Right lobe of liver (tissue), 6 donors: ENCODE measurements at places on chromosomes 11 and 22.

GRCh38 chr11:84566671-84567070 is 1060.5 kb downstream of the DLG2 start:
- no peak for DNase-seq

- no peak for DNase-seq
Observed at GRCh38 chr11:35418282-35419183, 825 bp downstream of the SLC1A2 start.

DNA sequence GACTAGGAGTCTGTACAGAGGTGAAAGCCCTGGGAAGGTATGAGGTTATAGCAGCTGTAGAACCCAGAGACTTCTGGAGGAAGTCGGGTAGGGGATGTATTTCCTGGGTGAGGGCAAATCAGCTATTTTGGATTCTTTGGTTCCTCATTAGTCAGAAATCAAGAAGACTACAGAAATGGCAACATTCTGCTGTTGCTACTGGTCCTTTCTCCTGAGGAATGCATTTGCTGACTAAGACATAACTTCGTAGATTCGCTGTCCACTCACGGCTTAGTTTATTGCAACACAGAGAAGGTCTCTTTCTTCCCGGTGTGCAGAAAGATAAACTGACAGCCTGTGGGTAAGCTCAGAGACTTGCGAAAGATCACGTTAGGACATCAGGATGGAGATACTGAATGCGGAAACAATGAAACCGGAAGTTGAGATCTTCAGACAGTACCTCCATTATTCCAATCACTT is 25.3 kb upstream of the SESN3 start:
- DNase-seq: no peak

GRCh38 chr22:39928536-39929520 is 27.9 kb downstream of the GRAP2 start:
- no peak for DNase-seq

DNA sequence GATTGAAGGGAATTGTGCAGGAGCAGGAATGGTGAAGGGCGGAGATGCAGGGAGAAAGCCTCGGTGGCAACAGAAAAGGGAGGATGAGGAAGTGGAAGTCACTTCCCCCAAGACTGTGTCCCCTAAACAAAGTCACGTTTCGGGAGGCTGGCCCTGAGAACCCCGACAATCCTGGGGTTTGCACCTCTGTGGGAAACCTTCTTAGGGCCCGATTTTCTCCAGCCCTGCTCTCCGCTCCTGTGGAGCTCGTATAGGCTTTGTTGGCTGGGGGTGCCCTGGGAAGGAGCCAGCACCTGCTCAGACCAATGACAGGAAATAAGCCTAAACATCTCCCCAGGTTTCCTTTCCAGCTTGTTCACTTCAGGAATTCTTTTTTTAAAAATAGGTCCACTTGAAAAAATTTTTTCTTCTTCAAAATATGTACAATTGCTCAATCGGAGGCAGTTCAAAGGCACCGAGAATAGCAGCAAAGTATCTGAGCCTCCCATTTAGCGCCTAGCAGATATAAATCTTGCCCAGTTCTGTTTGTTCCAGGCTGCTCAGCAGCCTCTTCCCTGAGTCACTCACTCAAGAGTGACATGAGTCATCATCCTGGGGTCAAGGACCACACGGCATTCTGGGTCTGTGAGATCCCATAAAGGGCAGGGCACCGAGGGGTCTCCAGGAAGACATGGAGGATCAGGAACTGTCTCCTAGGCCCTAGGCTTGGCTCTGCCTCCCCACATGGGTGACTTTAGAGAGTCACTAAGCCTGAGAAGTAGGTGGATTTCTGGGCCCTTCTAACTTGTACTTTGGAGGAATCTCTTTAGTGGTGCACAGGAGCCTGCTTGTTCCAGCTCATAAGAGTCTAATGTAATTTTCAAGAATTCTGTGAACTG is 34.0 kb downstream of the IRAG1 start:
- no peak for DNase-seq

- DNase-seq: peak; percentile 96
Observed at GRCh38 chr22:36123673-36124630, 36.6 kb downstream of the APOL3 start.

DNA sequence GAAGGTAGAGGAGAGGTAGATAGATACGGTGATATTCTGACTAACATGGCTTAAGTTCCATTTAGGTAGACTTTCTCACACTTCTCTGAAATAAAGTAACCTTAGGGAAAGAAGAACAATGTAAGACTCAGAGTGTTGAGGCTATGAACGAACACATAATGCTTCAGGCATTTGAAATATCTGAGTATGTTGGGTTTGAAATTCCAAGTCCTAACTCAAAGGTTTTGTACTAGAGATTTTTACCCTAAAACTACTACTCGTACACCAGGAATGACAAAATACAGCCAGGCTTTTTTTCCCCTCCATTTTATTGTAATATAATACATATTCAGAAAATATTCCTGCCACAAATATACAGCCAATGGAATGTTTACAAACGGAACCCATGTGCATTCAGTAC is 592.6 kb downstream of the ETS1 start:
- DNase-seq: no peak

DNA sequence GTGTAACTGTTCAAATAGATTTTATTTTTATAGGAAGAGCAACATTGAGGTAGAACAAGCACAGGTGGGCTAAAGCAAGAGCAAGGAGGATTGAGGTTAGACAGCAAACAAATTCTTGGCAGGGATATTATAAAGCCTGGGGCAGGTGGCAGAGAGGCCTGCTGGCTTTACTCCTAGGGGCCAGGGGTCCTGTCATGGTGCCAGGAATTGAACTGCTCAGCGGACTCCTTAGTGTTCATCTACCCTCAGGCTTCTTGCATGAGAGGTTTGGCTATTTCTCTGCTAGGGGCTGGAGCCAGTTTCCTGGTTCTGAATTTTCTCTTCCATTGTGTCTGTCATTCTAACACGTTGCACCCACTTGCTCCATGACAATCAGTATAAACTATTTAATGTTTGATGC is 217.2 kb upstream of the NCAM1 start:
- no peak for DNase-seq

- DNase-seq: no peak
Observed at GRCh38 chr11:61603667-61604066, 22.8 kb upstream of the SYT7 start.

- DNase-seq: no peak
Observed at GRCh38 chr11:116471608-116472256, 301.1 kb downstream of the BUD13 start.

DNA sequence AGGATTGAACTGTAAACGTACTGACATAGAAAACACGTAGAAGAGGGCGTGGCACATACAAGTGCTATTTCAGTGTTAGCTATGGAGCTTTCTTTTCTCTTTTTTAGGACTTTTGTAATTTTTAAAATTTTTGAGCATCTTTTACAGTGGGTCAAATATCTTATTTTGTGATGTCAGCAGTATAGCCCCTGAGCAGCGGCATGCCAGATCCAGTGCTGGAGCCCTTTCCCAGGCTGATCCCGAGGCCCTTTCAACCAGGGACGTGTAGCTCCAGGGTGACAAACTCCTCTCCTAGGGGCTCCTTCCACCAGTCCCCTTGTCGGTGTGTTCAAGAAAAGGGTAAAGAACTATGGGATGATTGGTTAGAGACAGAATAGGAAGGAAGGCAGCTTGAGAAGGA is 777.0 kb downstream of the NTM start:
- no peak for DNase-seq

DNA sequence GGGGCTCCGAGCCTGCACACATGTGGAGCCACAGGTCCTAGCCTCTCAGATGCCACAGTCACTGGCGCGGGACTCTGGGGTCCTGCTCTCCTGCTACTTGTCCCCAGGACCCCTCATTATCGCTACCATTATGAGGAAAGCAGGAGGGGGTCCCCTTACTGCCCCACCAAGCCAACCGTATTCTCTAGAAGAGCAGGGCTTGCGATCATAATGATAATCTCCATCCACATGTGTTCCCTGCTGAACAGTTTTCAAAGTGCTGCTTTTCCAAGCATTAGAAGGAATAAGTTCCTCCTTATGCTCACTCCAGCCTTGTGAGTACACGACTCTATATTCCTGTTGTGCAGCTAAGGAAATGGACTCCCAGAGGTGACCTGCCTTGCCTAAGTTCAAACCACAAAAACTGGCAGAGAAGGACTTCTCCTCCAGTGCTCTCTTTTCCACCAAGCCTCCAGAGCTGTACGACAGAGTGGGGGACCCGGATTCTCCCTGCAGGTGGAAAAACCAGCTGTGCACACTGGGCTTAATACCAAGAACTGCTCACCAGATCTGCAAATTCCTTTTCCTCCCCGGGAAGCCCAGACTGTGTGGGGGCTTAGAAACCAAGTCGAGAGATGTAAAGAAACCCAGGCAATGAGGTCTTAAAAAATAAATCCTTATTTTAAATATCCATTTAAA is 92.8 kb upstream of the DRD2 start:
- DNase-seq: no peak

- no peak for DNase-seq
Observed at GRCh38 chr22:32997295-32997694, 60.9 kb downstream of the SYN3 start.

DNA sequence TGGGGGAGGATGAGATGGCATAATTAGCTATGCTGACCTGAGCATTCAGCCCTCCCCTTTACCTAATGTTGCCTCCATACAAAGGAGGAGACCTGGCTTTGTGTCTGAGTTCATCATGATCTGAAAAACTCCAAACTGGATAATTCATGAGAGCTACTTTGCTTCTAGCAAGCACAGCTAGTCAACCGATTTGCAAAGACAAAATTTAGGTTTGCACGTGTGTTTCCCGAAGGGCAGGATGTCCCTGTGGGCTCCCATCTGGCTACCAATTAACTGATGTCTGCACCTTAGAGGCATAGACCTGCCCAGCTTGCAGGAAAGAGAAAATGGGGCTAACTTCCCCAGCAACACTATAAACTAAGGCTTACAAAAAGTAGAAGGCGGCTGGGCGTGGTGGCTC is 42.2 kb upstream of the POU2AF1 start:
- DNase-seq: no peak

- DNase-seq: no peak
Observed at GRCh38 chr11:76443268-76443980, 1.4 kb upstream of the EMSY start.

- DNase-seq: no peak
Observed at GRCh38 chr11:111796696-111797095, 30.5 kb upstream of the PPP2R1B start.

- no peak for DNase-seq
Observed at GRCh38 chr11:19625438-19625837, 87.2 kb upstream of the NAV2 start.

GRCh38 chr11:66467756-66468155 is 1.1 kb downstream of the PELI3 start:
- no peak for DNase-seq

GRCh38 chr22:36590441-36591056 is 61.6 kb upstream of the EIF3D start:
- DNase-seq: peak; percentile 27

GRCh38 chr22:24156913-24157821 is 24.1 kb upstream of the SUSD2 start:
- DNase-seq: peak; percentile 86

DNA sequence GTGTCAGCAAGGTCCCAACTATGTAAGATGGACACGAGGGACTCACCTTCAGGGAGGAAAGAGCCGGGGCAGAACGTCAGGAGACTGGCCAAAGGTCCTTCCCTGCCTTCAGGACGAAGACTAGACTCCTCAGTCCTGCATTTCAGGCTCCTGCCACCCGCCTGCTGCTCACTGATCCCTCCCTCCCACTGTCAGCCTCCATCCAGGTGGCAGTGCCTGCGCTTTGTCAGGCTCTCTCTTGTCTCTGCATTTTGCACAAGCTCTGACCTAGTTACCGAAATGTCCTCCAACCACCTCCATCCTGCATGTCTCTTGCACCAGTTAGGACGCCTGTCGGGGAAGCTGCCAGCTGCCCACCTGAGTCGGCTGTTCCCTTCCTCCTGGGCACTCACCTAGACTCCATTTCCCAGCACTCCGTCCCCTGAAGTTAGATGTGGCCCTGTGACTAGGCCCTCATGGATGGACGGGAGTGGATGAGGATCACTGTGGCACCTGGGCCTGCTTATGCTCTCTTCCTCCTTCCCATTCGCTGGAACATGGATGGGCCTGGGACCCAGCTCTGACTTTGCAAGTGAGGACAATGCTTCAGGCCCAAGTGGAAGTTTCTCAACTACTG is 8.0 kb downstream of the B3GNT6 start:
- DNase-seq: no peak

- no peak for DNase-seq
Observed at GRCh38 chr11:24239930-24240329, 256.9 kb upstream of the LUZP2 start.

DNA sequence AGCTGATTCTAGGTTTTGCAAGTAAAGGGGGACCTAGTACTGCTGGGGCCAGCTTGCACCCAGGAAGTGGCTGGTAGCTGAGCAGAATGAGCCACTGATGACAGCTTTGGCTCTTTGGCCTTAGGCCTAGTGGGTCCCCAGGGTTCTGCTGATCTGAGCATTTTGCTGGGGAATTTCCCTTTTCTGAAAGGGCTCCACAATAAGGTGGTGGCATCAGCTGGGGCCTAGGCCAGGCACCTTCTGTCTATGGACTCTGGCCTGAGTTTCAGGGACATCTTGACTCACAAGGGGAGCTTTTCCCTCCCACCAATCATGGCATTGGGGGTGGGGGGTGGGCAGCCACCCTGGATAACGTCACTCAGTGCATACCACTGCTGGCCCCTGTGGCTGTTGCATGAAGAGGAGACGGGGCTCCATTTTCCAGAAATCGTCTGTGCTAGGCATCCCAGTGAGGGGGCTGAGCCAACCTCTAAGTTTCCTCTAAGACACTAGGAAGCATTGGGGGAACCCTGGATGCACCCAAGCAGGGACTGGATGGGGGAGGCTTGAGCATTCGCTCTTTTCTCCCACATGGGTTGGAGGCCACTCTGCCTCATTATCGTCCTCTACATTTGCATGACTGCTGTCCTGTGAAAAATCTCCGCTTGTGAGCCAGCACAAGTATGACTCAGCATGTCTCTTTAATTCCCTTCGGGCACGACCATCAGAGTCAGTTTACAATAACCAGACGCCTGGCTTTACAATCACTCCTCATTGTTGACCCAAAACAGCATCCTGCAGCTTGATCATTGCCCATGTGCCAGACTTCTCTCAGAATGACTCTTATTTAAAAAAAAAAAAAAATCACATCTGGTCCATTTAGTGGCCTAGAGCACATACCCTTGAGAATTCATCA is 145.0 kb upstream of the THY1 start:
- no peak for DNase-seq

DNA sequence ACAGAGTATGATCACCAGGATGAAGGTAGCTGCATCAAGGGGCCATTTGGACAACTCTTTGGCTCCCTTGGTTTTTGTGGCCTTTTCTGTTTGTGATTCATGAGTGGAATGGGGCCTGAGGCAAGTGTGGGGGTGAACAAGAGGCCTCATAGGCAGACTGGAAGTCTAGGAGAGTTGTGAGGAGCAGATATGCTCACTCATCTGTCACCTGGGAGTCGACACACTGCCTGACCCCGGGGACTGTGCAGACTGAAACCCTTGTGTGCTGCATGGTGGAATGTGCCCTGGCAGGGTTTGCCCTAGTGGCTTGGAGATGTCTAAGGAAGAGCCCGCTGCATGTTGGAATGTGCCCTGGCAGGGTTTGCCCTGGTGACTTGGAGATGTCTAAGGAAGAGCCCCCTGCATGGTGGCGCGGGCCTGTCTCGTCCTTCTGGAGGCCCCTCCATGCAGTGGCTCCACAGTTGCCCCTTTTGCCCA is 60.0 kb downstream of the MED15 start:
- no peak for DNase-seq

GRCh38 chr22:25060522-25061071 is 108.1 kb downstream of the KIAA1671 start:
- no peak for DNase-seq

- no peak for DNase-seq
Observed at GRCh38 chr11:23536907-23537306, 676.6 kb upstream of the CCDC179 start.
